ENCODE measurements at places on chromosomes 3 and 15.

DNA sequence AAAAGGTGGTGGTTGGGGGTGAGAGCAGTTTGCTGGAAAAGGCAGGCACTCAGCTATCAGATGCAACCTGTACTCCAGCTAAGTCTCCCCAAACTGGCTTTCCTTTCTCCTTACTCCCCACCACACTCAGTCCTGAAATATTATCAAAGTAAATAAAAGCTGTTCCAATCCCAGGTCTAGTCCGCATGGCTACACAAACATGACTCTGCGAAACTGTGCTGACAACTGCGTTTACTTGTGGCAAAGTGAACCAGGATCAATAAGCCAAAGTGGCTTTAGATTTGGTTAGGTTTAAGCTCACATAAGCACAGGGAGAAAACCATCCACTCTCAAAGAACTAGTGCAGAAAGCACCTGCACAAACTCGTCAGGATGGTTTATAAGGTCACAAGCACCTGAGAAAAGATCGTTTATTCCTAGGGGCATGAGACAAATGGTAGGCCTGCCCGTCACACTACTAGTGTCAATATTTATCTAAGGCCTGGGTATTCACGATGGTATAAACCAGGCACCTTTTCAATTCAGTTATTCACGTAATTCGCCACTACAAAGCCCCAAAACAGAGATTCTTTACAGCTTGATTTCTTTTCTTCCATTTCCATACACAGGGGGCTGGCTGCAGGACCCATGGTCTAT is 25.3 kb downstream of the LRIG1 start:
- DNase-seq = no peak

DNA sequence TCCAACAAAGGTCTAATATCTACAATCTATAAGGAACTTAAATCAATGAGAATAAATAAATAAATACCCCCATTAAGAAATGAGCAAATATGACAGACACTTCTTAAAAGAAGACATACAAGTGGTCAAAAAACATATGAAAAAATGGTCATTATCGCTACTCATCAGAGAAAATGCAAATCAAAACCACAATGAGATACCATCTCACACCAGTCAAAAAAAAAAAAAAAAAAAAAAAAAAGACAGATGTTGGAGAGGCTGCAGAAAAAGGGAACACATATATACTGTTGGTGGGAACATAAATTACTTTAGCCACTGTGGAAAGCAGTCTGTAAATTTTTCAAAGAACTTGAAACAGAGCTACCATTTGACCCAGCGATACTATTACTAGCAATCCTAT is 31.6 kb upstream of the OR5H6 start:
- DNase-seq = no peak

- DNase-seq = no peak
Measured at GRCh38 chr3:42277676-42278075, 11.7 kb upstream of the CCK start.

- DNase-seq = no peak
Measured at GRCh38 chr3:166456286-166456685, 619.1 kb upstream of the BCHE start.

- DNase-seq = no peak
Measured at GRCh38 chr3:127762077-127762786, 60.1 kb downstream of the MGLL start.

Measured in MCF 10A (cell line).